Renal cortex interstitium (tissue), 15 donors: ENCODE measurements at places on chromosomes 2 and 18. TPM values are rescaled to one million over a fixed set of nuclear protein-coding genes. Genes with fewer than 3 reads are reported as not detected.

C1QL2 gene
- not detected for polyA plus RNA-seq

GALNT14 gene
- 33.2 TPM for polyA plus RNA-seq

EPAS1 gene
- 61.4 TPM for polyA plus RNA-seq

CRYGC gene
- not detected for polyA plus RNA-seq

OTOS gene
- 0.36 TPM for polyA plus RNA-seq

LRATD1 gene
- 23.9 TPM for polyA plus RNA-seq

HAAO gene
- polyA plus RNA-seq: 41.5 TPM

FBLN7 gene
- polyA plus RNA-seq: 14.8 TPM

SALL3 gene
- 10.5 TPM for polyA plus RNA-seq

IL36G gene
- 0.27 TPM for polyA plus RNA-seq

CYP1B1 gene
- 105 TPM for polyA plus RNA-seq

UGT1A4 gene
- polyA plus RNA-seq: not detected

CENPA gene
- 17.2 TPM for polyA plus RNA-seq

CFC1 gene
- polyA plus RNA-seq: not detected

WIPF1 gene
- 25.1 TPM for polyA plus RNA-seq

LPIN2 gene
- 40.0 TPM for polyA plus RNA-seq

IWS1 gene
- 65.0 TPM for polyA plus RNA-seq

MAP3K19 gene
- polyA plus RNA-seq: 0.42 TPM

LPIN1 gene
- 19.8 TPM for polyA plus RNA-seq

PLCL1 gene
- polyA plus RNA-seq: 16.6 TPM

EFR3B gene
- 7.5 TPM for polyA plus RNA-seq

SANBR gene
- 21.9 TPM for polyA plus RNA-seq

SP3 gene
- 110 TPM for polyA plus RNA-seq

ALLC gene
- polyA plus RNA-seq: not detected

PAX3 gene
- polyA plus RNA-seq: not detected

SRD5A2 gene
- 0.08 TPM for polyA plus RNA-seq
